ENCODE measurements at places on chromosomes 3 and 15.

- no peak for DNase-seq
Measured at GRCh38 chr3:13251166-13251903, 168.8 kb downstream of the NUP210 start.

DNA sequence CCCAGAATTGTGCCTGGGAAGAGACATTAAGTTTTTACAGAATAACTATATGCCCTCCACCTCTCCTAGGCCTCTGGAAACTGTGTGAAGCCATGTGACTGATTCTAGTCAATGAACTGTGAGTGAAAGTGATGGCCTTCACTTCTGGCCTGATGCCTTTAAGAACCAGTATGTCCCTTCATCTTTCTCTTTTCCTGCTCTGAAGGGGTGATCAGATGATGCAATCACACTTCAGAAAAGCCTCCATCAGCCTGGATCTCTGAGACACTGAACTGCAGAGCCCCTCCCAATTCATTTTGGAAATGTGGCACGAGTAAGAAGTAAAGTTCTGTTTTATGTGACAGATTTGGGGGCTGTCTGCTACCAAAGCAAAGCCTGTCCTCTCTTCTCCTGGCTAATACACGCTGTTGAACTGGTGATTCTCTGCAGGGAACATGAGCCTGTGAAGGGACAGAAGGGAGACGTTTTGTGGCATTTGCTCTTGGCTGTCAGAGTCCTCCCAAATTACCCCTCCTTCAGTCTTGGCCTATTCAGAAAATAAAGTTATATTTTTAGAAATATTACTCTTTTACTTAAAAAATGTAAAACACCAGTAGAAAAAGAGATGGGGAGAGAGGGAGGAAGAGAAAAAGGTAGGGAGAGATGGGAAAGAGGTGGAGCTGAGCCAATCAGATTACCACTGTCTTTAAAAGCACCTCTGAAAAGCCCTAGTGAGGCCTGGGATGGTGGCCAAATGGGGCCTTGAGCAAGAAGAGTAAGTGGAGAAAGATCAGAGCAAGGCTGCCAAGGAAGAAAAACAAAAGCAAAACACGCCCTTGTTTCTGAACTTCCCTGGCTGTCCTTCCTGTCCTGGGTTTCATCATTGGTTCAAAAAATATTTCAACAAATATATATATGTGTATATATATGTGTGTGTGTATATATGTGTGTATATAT is 40.9 kb upstream of the RYK start:
- no peak for DNase-seq

GRCh38 chr15:39616731-39617455 is 36.0 kb downstream of the THBS1 start:
- no peak for DNase-seq

GRCh38 chr3:126117212-126117611 is 33.3 kb upstream of the SLC41A3 start:
- no peak for DNase-seq

- no peak for DNase-seq
Measured at GRCh38 chr3:152128356-152128755, 140.4 kb upstream of the MBNL1 start.

GRCh38 chr3:119894195-119894594 is 112.3 kb downstream of the NR1I2 start:
- no peak for DNase-seq

- no peak for DNase-seq
Measured at GRCh38 chr3:147939839-147940238, 530.7 kb downstream of the ZIC1 start.

GRCh38 chr3:36908647-36909180 is 36.1 kb downstream of the TRANK1 start:
- DNase-seq: peak; percentile 33

GRCh38 chr3:142958707-142959106 is 4.8 kb downstream of the PAQR9 start:
- DNase-seq: no peak

- peak; percentile 92 for DNase-seq
Measured at GRCh38 chr3:50340448-50341329, at the start of gene RASSF1. TSS of gene RASSF1 (minus strand) at chr3:50340836. CDS start at chr3:50340805, 31 bp downstream.

GRCh38 chr3:14405360-14406238 is 3.2 kb downstream of the SLC6A6 start:
- no peak for DNase-seq

DNA sequence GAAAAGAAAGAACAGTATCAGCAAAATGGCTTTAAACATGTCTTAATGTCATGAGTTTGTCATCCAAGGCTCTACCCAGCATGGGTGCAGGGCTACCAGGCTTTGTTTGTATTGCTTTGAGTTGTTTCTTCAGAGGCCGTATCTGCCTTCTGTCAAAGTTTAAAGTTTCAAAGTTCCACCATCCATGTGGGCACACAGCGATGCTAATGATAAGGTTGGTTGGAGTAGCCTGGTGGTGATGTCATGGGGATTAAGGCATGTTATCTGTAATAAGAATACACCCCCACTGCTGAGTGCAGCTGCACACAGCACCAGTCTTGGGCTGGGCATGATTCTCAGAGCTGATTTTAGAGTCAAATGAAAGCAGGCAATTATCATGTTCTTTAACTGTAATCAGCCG is 72.0 kb upstream of the LRTM1 start:
- DNase-seq: no peak

DNA sequence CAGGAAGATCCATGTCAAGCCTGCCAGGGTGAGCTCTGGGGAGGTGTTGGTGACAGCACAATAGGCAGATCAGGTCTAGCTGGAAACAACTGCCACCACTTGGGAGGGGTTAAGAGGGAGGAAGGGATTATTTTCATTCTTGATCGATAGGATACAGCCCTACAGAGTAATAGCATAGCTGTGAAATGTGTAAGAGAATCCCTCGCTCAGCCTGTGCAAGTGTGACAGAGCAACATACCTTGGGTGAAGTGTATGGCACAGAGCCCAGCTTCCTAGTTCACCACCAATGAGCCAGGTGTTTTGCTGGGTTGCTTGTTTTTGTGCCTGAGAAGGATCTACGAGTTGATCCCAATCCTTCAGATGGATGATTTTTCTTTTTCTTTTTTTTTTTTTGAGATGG is 9.2 kb upstream of the DCUN1D1 start:
- no peak for DNase-seq

DNA sequence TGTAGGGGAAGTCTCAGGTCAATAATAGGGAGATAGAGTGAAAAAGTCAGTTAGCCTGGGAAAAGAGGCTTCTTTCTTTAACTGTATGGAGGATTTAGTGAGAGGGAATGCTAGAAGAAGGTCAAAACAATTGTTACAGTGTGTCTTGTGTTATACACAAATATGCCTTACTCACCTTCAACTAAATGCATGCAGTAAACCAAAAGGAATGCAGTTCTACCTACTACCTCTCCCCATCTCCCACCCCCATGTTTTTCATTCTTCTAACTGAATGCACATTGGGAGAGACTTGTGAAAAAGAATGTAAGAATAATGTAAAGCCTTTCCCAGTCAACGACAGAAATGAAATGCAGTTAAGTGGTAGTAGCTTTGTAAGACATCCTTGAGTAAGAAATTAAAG is 33.8 kb downstream of the CCDC66 start:
- DNase-seq: no peak

GRCh38 chr15:76165951-76166350 is 106.2 kb downstream of the TMEM266 start:
- no peak for DNase-seq

GRCh38 chr3:158652463-158652862 is 8.1 kb downstream of the GFM1 start:
- DNase-seq: no peak

DNA sequence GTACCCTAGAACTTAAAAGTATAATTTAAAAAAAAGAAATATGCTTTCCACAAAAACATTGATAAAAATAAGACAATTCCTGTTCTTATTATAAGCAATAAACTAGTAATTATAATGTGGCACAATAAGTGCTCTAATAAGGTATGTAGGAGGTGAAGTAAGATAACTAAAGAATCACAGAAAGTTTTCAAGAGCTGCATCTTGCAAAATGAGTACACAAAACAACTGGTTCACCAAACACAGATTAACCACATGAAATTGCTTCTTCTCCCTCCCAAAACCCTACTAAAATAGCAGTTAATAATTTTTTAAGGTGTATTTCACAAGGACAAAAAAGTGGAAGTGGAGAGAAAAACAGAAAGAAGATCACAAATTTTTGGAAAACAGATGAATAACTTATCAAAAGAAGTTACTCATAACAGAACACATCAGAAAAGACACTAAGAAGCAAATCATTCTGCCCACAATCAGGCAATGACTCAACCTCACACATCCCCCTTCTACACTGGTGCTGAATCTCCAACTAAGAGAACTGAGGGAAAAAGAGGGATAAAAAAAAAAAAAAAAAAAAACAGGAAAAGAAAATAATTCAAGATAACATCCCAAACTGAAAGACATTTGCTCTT is 64.2 kb downstream of the TBC1D5 start:
- no peak for DNase-seq

DNA sequence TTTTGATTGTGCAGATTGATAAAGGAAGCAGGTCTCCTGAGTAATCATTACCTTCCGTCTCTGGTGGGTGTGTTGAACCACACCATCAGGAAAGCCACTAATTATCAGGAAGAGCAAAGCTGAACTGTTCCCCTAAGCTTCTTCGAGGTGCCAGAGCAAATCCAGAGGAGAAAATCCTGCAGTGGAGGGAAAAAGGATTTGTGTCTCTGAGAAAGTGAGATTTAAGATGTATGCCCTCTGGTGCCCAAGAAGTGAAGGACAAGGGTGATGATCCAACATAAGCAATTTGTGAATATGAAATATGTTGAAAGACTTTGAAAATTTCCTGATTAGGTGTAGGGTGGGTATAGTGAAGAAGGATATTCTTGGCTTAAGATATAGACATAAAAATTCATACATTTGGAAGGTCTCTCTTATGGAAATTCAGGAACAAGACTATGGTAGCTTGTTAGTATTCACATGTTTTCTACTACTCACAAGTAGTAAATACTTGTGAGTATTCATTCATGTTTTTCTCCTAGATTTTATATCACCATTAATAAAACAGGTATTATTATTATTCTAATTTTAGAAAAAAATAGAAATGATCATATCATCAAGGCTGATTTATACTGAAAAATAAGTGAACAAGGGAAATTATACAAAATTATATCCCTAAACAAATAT is 34.8 kb downstream of the COMMD2 start:
- DNase-seq: peak; percentile 76

Measured in GM12865 (cell line).